ENCODE measurements at places on chromosomes 5 and 9. TPM values are rescaled to one million over a fixed set of nuclear protein-coding genes. Genes with fewer than 3 reads are reported as not detected.
A peak's percentile ranks its signal among the peaks of the same experiment; 100 is the strongest.

GRCh38 chr5:60843936-60844905, at the start of gene ELOVL7:
Gene ELOVL7, minus strand, starts transcription at chr5:60844269. Its CDS starts 56,872 bp downstream, at chr5:60787397.
- H3K36me3 ChIP-seq = no peaks in the 10 kb centered on the region
- peak within 1 kb of the TSS; percentile 79 for H3K4me3 ChIP-seq
- DNase-seq = peak; percentile 29
- H3K4me1 ChIP-seq = no peaks in the 10 kb centered on the region

DNA sequence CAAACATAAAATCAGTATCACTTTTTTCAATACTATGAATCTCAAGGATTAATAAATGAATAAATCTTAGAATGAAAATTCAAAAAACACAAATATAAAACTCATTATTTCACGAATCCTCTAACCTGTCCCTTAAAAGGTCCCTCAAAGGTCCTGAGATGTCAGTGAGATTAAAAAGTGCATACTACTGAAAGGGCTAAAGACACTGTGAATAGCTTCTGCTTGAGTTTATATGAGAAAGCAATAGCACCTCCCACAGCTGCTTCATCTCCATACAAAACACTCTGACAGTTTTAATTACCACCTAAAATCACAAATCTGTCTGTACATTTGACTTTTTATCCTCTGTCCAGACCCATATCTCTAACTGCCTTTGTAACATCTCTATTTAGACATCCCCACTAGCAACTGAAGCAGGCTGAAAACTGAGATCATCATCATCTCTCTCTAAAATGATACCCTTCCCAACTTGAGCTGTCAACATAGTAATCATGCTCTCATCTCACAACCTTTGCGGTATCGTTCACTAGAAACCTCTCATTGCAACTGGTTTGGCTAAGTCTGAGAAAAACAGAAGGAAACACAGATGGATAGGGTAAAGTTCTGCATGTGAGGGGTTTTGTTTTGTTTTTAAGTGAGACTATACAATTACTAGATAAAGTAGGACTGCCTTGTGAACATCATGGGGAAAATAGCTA, 56.3 kb downstream of the TBCA start:
- H3K27me3 ChIP-seq = no peaks in the 10 kb centered on the region
- no peaks in the 10 kb centered on the region for H3K4me1 ChIP-seq
- DNase-seq = no peak
- H3K4me3 ChIP-seq = no peak overlapping the region

BTNL8 gene
- total RNA-seq = not detected

DNA sequence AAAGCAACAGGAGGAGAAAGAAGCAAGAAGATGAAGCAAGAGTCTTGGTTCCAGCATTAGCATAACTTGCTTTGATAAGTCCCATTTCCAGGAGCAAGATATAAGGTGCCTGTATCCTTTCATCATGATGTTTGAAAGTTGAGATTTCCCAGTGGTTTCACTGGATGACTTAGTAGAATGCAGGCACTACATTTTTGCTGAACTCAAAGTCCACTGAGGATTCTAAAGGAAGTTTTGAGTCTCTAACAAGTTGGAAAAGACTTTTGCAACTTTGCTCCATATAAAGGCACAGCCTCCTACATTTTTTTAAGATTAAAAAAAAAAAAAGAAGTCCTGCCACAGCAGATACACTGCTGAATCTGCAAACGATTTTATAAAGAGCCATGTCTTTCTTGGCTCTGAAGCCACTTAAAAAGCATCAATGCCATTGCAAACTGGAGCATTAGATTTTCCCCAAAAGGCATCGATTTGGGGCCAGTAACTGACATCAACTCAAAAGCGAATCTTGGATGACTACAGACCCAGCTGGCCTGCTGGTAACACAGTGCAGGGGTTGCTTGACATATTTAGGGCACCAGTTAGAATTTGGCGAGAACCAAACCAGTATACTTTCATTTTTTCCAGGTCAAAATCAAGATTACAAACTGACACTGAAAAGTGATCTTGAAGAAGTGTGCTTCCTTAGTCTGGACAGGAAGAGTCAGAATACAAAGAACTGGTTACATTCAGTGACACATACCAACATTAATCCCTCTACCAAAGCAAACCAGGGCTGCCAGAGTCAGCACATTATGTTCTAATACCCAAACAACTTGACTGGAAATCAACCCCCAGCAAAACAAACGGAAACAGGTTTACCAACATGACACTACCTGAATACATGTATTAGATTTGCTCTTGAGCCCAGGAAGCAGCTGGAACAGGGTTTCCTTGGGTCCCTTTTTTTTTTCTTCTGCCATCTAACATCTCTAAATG, 39.1 kb upstream of the KCNV2 start:
- no peaks in the 10 kb centered on the region for H3K36me3 ChIP-seq
- no peaks in the 10 kb centered on the region for H3K27me3 ChIP-seq
- no peak for DNase-seq
- no peaks in the 10 kb centered on the region for H3K4me1 ChIP-seq

GLRA1 gene
- total RNA-seq = not detected

- H3K27ac ChIP-seq = no peak overlapping the region
- H3K4me3 ChIP-seq = no peak overlapping the region
- H3K27me3 ChIP-seq = peaks cover 43% of the 10 kb centered on the region
Measured at GRCh38 chr5:96434201-96434645, 1.2 kb upstream of the PCSK1 start.

FBLL1 gene
- total RNA-seq = 0.18 TPM

PAPPA gene
- 12.4 TPM for total RNA-seq

- H3K27me3 ChIP-seq = peaks cover 36% of the 10 kb centered on the region
- H3K4me3 ChIP-seq = no peak overlapping the region
- H3K27ac ChIP-seq = no peak overlapping the region
- H3K36me3 ChIP-seq = no peaks in the 10 kb centered on the region
Measured at GRCh38 chr5:146329697-146330096, 8.9 kb upstream of the POU4F3 start.

GRCh38 chr5:126869005-126869451, 92.1 kb downstream of the LMNB1 start:
- H3K27ac ChIP-seq = no peak overlapping the region
- H3K36me3 ChIP-seq = no peaks in the 10 kb centered on the region
- peaks cover 3% of the 10 kb centered on the region for H3K4me1 ChIP-seq
- H3K27me3 ChIP-seq = no peaks in the 10 kb centered on the region
- peak; percentile 45 for DNase-seq

DNA sequence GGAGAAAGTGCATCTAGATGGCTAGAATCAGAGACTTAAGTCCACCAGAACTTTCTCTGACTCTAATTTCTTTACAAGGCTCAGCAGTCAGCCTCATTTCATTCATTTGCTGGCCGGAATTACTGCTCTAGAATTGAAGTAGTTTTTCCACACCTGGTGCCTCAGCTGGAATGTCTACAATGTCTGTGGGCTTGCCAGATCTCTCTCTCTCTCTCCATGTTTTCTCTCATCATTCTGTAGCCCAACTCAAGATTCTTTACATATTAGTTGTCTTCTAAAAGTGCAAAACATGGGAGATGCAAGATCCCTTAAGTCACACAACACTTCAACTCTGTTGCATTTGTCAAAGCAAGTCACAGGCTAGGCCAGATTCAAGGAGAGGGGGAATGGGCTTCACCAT, 103.9 kb upstream of the TAF11L2 start:
- H3K4me3 ChIP-seq = no peak overlapping the region
- DNase-seq = no peak
- H3K4me1 ChIP-seq = peaks cover 8% of the 10 kb centered on the region

DNA sequence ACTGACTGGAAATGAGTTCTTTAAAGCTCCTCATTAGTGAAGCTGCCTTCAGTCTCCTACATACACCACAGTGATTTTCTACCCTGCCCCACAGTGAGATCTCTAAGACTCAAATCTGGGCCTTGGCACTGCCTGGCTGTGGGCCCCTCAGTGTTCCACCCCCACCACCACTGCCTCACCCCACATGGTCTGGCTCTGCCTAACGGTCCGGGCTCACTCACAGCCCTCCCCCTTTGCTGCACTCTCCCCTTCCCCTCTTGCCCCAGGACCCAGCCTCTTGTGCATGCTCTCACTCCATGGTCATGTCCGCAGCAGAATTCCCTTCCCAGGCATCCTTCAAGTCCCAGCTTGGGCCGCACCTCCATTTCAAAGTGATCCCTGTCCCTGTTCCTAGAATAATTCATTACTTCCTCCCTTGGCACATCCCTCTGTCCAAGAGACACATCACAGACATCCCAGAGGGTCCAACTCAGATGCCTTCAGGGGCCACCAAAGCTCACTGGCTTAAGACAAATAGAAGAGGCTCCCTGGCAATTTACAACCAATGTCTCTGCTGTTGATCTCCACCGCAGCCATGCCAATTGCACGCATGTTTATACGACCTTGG, 56.7 kb downstream of the HRH2 start:
- H3K27me3 ChIP-seq = no peaks in the 10 kb centered on the region
- H3K4me3 ChIP-seq = no peak overlapping the region
- H3K4me1 ChIP-seq = no peaks in the 10 kb centered on the region
- no peak overlapping the region for H3K27ac ChIP-seq

- H3K4me3 ChIP-seq = no peak overlapping the region
- H3K27me3 ChIP-seq = no peaks in the 10 kb centered on the region
- no peaks in the 10 kb centered on the region for H3K36me3 ChIP-seq
- H3K27ac ChIP-seq = no peak overlapping the region
- no peak for DNase-seq
- no peaks in the 10 kb centered on the region for H3K4me1 ChIP-seq
Measured at GRCh38 chr5:59407967-59408366, 485.6 kb downstream of the PDE4D start.

- no peaks in the 10 kb centered on the region for H3K36me3 ChIP-seq
- H3K27me3 ChIP-seq = no peaks in the 10 kb centered on the region
- peak; percentile 4 for DNase-seq
- H3K27ac ChIP-seq = no peak overlapping the region
Measured at GRCh38 chr5:128693764-128694163, 155.7 kb upstream of the FBN2 start.

- H3K4me3 ChIP-seq = no peak overlapping the region
- DNase-seq = no peak
- no peaks in the 10 kb centered on the region for H3K36me3 ChIP-seq
Measured at GRCh38 chr5:88929385-88929784, 46.4 kb upstream of the MEF2C start.

DNA sequence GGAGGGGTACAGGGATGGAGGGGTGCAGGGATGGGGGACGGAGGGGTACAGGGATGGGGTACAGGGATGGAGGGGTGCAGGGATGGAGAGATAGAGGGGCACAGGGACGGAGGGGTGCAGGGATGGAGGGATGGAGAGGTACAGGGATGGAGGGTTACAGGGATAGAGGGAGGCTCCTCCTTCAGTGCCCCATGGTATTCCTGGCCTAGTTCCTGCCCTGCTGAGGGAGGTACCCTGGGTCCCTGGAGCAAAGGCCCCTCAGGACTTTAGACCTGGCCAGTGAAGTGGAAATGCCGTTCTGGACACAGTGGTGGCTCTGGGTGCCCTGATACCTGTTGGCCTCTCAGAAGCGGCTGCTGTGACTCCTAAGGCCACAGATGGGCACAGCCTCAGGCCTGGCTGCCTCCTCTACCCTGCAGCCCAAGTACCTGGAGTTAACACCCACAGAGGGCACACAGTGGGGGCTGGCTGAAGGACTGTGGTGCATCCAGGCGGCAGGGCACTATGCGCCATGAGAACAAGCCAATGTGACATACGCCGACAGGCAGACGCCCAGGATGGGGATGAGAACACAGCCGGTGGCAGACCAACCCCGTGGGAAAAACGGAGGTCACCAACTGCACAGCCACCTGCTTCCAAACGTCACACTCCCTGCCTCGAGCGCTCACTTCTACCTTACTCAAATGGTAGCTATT, 8.4 kb downstream of the PTGES2 start:
- no peaks in the 10 kb centered on the region for H3K4me1 ChIP-seq
- no peaks in the 10 kb centered on the region for H3K27me3 ChIP-seq
- no peak overlapping the region for H3K4me3 ChIP-seq
- peaks cover 27% of the 10 kb centered on the region for H3K36me3 ChIP-seq
- DNase-seq = no peak

CA9 gene
- 0.56 TPM for total RNA-seq

GRCh38 chr5:50903651-50904050, 237.2 kb downstream of the PARP8 start:
- H3K4me1 ChIP-seq = no peaks in the 10 kb centered on the region
- DNase-seq = no peak
- no peaks in the 10 kb centered on the region for H3K27me3 ChIP-seq
- H3K27ac ChIP-seq = no peak overlapping the region
- no peak overlapping the region for H3K4me3 ChIP-seq

DNA sequence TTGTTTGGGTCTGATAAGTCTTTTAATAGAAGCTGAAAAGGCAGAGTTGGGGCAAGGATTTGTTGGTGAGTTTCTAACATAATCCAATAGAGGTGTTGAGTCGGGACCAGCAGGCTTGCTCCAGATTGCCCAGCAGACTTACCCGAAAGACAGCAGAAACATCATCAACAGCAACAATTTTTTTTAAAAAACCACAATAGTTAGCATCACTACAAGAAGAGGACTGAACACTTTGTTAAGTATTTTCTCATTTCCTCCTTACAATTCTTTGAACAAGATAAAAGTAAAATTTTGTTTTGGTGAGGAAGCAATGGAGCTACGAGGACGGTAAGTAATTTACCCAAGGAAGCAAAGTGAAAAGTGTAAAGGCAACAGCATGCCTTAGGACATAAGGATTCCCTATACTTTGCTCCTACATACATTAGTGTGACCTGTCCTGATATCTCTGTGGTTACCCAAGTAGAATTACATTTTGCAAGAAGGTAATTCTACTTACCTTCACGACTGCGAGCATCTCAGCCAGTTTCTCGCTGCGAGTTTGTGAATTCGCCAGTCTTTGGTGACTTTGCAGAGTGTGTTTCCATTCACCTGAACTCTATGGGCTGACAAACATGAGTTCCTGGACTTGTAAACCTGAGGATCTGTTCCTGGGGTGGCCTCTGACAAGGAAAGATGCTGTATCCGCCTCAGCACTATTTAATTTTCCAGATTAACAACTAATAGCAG, 13.2 kb downstream of the ITK start:
- no peak overlapping the region for H3K27ac ChIP-seq
- H3K36me3 ChIP-seq = no peaks in the 10 kb centered on the region
- H3K27me3 ChIP-seq = no peaks in the 10 kb centered on the region
- no peaks in the 10 kb centered on the region for H3K4me1 ChIP-seq
- DNase-seq = no peak

PDCD1LG2 gene
- total RNA-seq = 33.3 TPM

IFNK gene
- total RNA-seq = not detected

PLPP1 gene
- total RNA-seq = 24.7 TPM

GRCh38 chr9:87007711-87008366, 60.5 kb upstream of the GAS1 start:
- DNase-seq = peak; percentile 25
- H3K27ac ChIP-seq = no peak overlapping the region
- peaks cover 4% of the 10 kb centered on the region for H3K4me1 ChIP-seq
- peaks cover 3% of the 10 kb centered on the region for H3K27me3 ChIP-seq
- no peak overlapping the region for H3K4me3 ChIP-seq

DNA sequence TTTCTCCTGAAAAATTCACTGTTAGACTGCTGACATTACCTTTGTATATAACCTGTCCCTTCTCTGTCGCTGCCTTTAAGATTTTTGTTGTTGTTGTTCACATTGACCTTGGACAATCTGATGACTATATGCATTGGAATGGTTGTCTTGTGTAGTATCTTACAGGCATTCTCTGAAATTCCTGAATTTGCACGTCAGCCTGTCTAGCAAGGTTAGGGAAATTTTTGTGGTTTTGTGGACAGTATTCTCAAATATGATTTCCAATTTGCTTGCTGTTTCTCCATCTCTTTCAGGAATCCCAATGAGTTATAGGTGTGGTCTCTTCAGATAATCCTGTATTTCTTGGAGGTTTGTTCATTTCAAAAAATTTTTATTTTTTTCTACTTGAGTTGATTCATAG, 140.8 kb downstream of the PRR16 start:
- H3K36me3 ChIP-seq = no peaks in the 10 kb centered on the region
- peaks cover 16% of the 10 kb centered on the region for H3K4me1 ChIP-seq
- H3K27ac ChIP-seq = peak overlapping the region; percentile 48
- no peak overlapping the region for H3K4me3 ChIP-seq
- peak; percentile 94 for DNase-seq
- no peaks in the 10 kb centered on the region for H3K27me3 ChIP-seq
